NCI-H187 treated with DMSO at 0.1 percent for 48 hours (cell line): ENCODE measurements at places on chromosomes 12 and 14.

GRCh38 chr14:38280081-38280480, 24.2 kb upstream of the CLEC14A start:
- DNase-seq = no peak

DNA sequence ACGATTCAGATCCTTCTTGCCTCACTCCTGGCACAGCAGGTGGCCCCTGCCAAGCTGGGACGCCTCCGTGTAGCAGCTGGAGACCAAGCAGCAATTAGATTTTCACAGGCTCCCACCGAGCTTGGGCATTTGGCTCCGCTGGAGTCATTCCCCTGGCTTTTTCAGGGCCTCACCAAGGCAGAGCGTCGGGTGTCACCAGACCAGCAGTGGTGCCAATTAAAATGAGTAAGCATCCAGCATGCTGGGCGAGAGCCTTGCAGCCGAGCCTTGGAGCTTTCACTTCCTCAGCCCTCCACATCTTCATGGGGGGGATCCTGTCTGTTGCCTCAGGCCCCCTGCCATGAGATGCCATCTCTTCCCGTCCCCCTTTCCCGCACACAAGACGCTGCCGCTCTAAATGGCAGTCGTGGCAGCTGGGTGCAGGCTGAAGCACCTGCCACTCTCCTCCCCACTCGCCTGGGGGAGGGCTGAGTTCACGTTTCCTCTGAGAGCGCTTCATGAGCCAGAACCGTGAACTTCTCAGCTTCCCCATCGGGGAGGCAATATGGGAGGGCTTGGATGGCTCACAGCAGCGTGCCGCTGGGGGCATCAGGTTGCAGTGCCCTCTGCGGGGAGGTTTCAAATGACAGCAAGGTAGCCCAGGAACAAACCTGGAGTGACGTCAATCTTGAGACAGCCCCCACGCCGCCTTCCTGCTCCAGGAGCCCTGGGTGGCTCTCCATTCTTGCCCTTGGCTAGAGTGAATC, 11.7 kb downstream of the TPCN1 start:
- peak; percentile 86 for DNase-seq

- no peak for DNase-seq
Measured at GRCh38 chr12:51059086-51059485, 11.0 kb downstream of the LETMD1 start.

DNA sequence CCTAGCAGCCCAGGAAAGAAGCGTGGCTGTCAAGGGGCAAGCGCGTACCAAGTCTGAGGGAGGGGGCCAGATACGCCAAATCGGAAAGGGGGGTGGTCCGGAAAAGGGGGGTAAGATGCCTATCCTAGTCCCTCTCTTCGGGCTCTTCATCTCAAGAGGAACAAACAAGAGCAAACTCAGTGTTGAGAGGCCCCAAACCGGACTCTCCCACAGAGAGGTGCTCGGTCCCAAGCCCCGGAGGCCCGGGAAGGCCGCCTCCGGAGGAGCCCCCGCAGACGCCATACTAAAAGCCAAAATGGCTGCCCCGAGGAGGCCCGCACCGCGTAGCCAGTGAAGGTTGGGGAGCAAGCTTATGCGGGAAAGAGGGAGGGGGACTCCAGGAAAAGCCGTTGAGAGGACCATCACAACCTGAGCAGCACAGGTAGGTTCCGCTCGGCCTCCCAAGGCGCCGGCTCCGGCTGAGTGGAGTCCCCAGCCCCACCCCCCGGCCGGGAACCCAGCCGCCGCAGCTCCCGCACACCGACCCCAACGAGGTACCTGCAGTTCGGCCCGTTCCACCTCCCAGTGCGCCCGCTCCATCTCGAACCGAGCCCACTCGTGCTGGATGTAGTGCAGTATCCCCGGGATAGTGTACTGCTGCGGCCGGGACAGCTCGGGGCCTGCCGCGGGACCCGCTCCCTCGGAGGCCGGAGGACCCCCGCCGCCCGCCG, at the start of gene AP4S1:
Gene AP4S1 (plus strand): TSS at position 283 of the 710 bp plus-strand sequence. CDS start 40,548 bp downstream, outside the sequence.
- DNase-seq = no peak

- no peak for DNase-seq
Measured at GRCh38 chr12:105850103-105850968, 288.4 kb downstream of the NUAK1 start.

- DNase-seq = no peak
Measured at GRCh38 chr14:94346841-94347240, 23.7 kb upstream of the SERPINA6 start.

DNA sequence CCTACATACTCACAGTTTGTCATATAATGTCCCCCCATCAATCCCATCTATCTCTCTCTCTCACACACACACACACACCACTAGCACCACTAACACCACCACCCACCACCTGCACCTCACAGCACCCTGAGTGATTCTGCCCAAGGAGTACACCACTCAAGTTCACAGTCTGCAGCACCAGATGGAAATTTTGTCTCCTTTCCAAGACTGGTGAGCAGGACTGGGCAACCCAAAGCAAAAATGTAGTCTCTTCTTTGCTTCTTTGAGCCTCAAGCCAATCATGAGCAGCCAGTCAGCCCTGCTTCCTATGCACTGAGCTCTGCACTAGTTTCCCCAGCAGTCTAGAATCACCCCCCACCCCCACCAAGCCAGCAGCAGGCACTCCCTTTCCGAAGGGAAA, 15.0 kb upstream of the ARMH4 start:
- no peak for DNase-seq

DNA sequence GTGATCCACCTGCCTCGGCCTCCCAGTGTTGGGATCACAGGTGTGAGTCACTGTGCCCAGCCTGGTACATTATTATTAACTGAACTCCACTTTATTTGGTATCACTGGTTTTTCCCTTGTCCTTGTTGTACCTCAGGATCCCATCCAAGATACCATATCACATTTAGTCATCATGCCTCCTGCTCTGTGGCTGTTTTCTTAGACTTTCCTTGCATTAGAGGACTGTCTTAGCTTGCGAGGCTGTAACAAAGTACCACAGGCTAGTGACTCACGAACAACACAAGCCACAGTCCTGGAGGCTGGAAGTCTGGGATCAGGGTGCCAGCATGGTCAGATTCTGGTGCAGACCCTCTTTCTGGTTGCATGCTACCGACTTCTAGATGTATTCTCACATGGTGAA, 12.2 kb downstream of the KLC1 start:
- no peak for DNase-seq

GRCh38 chr12:106106061-106106566, 32.6 kb downstream of the NUAK1 start:
- DNase-seq = no peak

DNA sequence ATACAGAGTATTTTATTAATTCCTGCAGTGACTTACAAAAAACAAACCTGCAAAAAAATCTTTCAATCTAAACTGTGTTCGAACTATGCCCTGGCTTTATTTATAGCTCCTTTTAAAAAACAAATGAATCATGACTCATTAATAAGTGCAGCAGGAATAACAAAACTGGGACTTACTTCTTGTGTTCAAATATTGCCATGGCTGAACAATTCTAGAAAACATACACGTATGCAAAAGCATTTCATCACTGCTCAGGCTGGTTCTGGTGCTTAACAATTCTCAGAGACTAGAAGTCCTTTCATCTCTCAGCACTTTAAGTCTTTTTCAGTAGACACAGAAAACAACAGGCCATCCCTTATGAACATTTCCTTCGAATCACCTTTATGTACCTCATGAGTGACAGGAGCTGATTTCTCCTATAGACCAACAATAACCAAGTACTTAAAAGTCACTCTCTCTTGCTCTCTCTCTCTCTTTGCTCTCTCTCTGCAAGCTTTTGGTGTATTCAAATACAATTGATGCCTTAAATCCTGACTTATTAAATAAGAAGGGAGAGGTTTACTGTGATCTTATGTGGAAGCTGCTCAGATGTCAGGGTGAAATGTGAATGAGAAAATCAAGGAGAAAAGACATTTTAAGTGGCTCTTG, 268.8 kb downstream of the TTC8 start:
- no peak for DNase-seq

GRCh38 chr12:58412461-58413060, 471.2 kb downstream of the ATP23 start:
- DNase-seq = no peak
